ENCODE measurements at places on chromosomes 2 and 18. TPM values are rescaled to one million over a fixed set of nuclear protein-coding genes. Genes with fewer than 3 reads are reported as not detected.
A peak's percentile ranks its signal among the peaks of the same experiment; 100 is the strongest.

SRD5A2 gene
- 0.07 TPM for polyA plus RNA-seq

SLC40A1 gene
- 50.4 TPM for polyA plus RNA-seq

GRCh38 chr2:204110338-204110741 lies 173.8 kb downstream of the ICOS start:
- DNase-seq = no peak

DNA sequence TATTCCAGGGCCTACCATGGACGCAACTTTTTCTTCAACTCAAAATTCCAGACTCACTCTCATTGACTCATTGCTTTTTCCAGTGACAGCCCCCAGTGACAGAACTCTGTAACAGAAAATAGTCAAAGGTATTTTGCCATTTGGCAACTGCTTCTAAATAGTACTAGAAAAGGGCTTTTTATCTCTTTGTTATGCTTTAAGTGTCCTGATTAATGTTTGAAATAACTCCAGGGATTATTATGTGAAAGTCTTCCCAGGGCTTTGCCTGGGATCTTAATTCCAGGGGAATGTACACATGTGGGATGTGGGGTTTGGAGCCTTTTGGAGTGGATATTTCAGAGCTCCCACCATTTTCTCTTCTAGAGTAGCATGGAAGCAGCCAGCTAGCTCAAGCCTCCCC lies 198.8 kb downstream of the KCNS3 start:
- DNase-seq = no peak

DNA sequence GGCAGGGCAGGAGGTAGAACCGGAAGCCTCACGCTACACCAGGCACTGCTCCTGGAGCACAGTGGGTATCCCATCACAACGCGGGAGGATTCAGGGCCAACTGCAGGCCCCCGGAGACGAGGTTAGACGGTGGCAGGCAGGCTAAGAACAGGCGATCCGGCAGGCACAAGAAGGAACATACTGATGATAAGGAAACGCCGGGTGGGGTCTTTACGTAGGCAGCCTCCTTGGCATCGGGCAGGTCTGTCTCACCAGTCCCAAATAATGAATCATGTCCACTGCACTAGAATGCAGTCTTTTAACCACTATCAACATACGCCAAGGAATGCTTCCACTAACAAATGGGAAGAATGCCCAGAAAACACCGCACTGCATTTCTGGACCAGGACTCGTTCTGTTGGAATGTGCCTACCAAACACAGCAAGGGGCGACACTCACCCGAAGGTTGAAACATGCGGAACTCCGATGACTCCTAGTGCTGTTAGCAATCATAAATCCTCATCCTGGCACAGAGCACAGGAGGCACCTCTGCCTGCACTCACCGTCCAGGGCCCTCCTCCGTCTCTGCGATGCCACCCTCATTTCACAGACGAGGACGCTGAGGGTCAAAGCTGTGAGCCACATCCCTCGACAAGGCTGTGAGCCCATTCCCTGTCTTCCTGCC lies 35.2 kb downstream of the ZNF516 start:
- no peak for DNase-seq

DNA sequence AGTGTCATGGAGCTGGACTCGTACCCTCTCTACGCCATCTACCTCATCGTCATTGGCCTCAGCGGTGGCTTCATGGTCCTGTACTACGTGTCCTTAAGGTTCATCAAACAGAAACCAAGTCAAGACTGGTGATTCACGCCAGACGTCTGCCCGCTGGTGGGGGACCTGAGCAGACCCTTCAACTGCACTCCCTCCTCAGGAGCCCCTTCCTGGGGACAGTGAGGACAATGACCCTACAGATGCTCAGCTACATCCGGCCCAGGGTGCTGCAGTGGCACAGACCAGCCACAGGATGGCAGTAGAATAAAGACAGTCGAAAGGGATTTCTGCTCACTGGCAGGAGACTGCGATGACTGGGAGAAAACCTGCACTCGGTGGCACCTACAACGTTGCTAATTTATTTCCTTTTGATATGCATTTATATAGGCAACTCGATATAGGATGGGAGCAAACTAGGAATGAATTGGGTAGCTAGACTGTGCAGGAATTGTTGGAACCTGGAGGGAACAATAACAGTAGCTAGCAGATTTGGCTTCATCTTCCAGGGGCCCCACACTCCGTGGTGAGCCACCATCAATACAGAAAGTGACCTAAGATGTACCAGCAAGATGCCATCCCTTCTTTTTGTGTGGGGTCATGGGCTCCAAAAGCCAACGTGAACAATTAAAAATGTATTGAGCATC lies 39.2 kb downstream of the ABCG8 start:
- peak; percentile 15 for DNase-seq

GRCh38 chr2:141513853-141514252 lies 617.0 kb downstream of the LRP1B start:
- DNase-seq = no peak

GRCh38 chr18:74679006-74679678 lies 81.5 kb downstream of the ZNF407 start:
- no peak for DNase-seq

DNA sequence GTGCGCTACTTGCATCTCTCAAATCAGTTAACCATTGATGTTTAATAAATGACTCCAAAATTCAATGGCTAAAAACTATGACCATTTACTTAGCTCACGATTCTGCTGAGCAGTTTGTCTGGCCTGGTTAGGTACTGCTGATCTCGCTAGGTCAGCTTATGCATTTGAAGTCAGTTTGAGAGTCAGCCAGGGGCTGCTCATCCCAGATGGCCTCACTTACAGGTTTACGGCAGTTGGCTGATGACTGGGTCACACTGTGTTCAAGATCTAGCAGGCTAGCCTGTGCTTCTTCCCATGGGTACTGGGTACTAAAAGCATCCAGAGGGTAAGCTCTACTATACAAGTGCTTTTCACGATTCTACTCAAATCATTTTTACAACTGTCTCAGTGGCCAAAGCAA lies 122.1 kb downstream of the DLGAP1 start:
- DNase-seq = no peak

DNA sequence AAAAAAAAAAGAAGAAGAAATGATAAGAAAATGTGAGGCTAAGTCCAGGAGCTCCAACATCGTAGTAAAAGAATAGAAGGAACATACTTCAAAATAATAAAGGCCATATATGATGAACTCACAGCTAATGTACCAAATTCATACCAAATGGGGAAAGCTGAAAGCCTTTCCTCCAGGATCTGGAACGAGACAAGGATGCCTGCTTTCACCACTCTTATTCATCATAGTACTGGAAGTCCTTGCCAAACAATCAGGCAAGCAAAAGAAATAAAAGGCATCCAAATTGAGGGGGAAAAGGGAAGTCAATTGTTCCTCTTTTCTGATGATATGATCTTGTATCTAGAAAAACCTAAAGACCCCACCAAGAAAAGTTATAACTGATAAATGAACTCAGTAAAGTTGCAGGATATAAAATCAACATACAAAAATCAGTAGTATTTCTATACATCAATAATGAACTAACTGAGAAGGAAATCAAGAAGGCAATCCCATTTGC lies 170.6 kb downstream of the METTL4 start:
- no peak for DNase-seq

- no peak for DNase-seq
These were observed 780.6 kb upstream of the SALL3 start for GRCh38 chr18:78199002-78199401.

GRCh38 chr2:54176577-54176976 lies 61.2 kb downstream of the ACYP2 start:
- peak; percentile 61 for DNase-seq

DNA sequence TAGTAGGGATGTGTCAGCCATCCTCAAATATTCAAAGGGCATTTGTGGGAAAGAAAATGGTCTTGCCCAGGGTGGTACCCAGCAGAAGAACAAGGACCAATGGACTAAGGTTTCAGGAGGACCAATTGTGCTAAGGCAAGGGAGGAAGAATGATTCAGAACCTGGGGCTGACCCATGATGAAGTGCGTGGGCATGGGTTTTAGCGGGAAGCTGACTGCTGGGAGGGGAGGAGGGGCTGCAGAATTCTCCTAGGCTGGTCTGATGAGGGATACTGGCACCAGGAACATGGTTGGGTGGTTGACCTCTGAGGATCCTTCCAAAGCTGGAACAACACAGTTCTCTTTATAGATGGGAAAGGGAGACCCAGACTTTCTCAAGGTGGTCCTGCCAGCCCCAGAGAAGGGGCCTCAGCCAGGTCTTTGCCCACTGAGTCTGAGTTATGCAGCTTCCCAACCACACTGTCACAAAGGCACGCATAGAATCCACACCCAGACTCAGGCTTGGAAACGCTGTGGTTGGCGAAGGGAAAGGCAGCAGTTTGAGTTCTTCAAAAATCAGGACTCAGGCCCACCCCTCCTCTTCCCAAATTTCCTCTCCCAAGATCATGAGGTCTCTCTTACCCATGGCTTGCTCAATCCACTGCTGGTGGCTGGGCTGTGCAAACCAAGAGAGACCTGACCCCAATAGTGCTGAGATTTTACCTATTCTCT lies 37.3 kb downstream of the MARCO start:
- DNase-seq = no peak

Measured in muscle of arm (tissue), 14 donors.